PC-9 (cell line): ENCODE measurements at places on chromosomes 1 and 21.

GRCh38 chr1:167388976-167389375 is 129.4 kb downstream of the CD247 start:
- no peak for DNase-seq

GRCh38 chr1:55035904-55036303 is 3.4 kb upstream of the PCSK9 start:
- peak; percentile 52 for DNase-seq

DNA sequence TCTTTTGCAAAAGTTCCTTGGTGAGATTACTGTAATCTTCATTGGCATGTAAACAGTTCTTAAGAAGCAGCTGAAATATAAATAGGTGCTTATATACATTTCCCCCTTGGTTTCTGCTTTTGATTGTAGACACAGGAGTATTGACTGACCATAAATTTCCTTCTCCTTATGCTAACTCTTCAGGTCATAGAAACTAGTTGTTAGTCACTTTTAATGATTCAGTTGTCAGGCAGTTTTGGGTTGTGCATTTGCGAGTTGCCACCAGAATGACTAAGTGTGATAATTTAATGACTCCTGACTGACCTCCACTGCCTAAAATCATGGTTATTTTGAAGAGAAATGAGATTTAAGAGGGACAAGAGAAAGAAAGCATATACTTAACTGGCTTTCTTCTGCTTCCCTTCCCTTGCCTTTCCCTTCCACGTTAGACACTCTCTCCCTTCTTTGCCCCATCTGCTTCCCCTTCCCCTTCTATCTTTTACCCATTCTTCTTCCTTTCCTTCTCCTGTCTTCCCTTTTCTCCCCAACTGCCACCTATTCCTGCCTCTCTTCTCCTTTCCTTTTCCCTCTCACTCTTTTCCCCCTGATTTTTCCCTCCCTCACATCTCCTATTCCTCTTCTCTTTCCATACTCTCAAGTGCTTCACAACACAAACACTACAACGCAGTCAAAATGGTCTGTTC is 12.3 kb downstream of the ZMPSTE24 start:
- DNase-seq, result no peak

DNA sequence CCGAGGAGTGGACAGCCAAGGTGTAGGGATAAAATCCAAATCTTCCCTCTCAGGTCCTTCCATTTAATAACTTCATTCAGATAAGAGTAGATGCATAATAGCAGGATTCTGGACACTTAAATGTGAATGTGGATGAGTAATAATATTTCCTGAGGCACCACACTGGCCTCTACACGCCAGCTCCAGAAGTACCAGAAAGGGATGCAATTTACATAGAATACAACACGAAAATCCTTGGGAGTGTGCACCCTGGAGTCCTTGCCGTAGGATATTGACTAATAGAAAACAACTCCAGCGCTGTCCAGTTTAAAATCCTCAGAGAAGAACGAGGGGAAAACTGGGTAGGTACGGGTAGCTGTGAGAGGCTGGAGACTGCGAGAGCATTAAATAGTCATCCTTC is 6.9 kb downstream of the PLXNA2 start:
- DNase-seq, result no peak

DNA sequence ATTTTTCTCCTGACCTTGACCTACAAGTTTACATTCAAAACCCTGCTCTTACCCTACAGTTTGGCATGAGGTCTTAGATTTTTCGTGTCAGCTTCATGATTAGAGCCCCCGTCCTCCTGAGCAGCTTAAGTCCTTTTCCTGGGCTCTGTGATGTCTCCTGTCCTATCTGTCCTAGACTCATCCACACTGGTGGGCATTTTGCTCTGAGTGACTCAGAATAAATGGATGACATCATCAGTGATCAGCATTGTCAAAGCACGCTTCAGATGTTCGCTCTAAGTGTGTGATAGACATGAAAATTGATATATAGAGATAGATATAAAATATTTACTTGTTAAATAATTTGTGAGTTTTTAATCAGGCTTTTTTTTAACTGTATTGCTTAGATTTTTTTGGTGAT is 21.8 kb downstream of the RGS13 start:
- DNase-seq, result no peak

GRCh38 chr1:155867766-155868165 is 8.4 kb downstream of the SYT11 start:
- no peak for DNase-seq

- no peak for DNase-seq
Observed at GRCh38 chr1:218351391-218352074, 6.4 kb downstream of the TGFB2 start.

DNA sequence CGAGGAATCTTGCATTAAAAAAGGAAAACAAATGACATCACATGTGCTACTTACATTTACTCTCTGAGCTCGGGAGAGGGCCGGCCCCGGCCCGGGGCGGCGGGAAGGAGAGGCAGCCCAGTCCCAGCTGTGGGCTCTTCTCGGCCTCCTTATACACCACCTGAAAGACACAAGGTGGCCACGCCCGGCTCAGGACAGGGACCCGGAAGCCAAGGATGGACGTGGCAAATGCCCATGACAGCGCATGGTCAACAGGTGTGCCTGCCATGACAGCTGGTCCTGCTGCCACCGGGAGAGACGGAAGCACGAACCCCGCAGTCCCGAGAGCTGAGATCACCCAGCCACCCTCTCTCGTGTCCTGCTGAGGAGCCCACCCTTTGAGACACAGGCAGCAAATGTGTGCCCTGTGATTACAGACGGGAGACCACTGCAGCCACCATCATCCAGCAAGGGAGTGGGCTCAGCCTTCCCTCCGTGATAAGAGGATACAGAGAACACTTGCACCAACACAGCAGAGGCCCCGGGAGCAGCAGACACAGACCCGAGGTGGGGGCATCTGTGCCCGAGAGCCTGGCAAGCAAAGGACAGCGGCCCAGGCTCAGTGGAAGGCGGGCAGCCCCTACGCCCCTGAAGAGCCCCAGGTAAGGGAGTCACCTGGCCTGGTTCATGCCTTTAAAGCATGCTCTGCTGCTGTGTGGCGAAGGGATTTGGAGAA is 8.7 kb downstream of the TPRG1L start:
- no peak for DNase-seq

- DNase-seq, result no peak
Observed at GRCh38 chr1:90622666-90623065, 94.4 kb downstream of the BARHL2 start.

GRCh38 chr1:156502391-156502893 is 1.9 kb upstream of the MEF2D start:
- no peak for DNase-seq

GRCh38 chr1:115164940-115165705 is 75.8 kb upstream of the TSPAN2 start:
- no peak for DNase-seq

DNA sequence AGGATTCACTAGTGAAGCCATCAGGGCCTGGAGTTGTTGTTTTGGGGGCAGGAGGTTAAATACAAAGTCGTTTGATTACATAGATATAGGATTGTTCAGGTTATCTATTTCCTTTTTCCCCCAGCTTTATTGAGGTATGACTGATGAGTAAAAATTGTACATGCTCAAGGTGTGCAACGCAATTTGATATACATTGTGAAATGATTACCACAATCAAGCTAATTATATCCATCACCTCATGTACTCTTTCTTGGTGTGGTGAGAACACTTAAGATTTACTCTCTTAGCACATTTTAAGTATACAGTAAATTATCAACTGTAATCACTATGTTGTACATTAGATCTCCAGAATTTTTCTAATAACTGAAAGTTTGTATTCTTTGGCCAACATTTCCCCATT is 6.0 kb downstream of the FGGY start:
- DNase-seq, result no peak

GRCh38 chr1:3082051-3082450 is 13.0 kb downstream of the PRDM16 start:
- no peak for DNase-seq

- no peak for DNase-seq
Observed at GRCh38 chr1:208173749-208174148, 70.4 kb downstream of the PLXNA2 start.

DNA sequence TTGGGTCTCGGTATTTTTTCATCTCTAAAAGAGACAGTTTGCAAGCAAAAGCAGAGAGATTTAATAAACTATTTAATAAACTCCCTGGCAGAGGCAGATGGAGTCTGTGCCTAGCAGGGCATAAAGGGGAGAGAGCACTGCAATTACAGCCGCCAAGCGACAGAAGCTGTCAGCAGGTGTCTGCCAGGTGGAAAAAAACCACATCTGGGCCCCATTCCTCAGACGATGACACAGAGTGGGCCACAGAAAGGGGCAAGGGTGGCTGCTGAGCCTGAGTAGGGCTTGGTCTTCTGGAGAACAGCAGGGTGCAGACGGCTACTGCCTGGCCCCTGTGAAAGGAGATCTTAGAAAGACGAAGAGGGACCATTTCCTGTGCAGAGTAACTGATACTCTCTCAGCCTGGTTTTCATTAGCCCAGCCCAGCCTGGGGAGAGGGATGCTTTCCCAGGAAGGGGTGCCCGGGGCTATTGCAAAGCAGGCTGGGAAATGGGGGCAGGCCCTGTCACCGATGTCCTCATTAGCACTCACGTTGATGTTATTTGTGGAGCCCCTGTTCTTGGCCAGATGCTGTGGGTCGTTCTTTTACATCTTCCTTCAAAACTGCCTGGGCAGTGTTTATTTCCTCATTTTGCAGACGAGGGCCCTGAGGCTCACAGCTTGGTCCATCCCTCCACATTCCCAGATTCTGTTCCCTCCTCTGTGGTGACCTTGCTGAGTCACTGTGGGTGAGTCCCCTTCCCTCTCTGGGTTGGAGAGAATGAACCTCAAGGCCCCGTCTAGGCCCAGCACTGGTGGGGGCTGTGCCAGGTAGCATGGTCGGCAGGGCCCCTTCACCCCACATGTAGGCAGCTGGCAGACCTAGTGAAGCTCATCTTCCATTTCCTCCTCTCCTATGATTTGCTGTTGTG is 472.7 kb downstream of the PTPRU start:
- DNase-seq, result peak; percentile 41

- DNase-seq, result no peak
Observed at GRCh38 chr1:53787655-53788054, 48.7 kb upstream of the GLIS1 start.

DNA sequence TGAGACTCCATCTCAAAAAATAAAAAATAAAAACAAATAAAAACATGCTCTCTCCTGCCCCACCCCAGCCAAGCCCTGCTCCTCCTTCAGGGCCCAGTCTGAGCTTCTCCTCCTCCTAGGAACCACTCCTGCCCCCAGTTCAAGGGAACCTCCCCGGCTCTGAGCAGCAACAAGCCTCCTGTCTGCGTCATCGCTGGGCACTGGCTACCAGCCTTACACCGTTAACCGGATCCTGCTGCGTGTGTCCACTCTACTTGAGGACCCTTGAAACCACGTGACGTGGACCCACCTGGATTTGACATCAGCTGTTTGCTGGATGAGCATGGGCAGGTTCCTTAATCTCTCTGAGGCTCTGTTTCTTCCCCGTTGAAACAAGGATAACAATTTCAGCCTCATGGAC is 1.6 kb upstream of the TAS1R2 start:
- no peak for DNase-seq
